CD4-positive, alpha-beta T cell treated with Interleukin-15 for 1 hour (primary cell): ENCODE measurements at places on chromosomes 3 and 15.

DNA sequence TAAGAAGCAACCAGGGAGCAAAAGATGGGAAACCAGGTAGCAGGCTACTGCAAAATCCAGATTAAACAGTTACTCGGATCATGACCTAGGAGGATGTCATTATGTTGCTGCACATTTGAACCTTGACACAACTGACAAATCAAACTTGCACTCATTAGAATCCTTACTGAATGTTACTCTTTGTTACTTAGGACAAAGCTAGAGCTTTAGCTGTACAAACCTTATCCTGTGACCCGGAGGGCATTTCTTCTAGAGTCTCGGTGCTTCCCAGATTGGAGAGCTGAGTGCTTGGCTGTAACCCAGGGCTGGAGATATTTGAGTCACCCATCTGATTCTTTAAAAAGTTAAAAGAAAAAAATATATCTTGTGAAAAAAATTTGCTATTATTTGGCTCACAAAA lies 43.4 kb downstream of the DCP1A start:
- no peak for DNase-seq

DNA sequence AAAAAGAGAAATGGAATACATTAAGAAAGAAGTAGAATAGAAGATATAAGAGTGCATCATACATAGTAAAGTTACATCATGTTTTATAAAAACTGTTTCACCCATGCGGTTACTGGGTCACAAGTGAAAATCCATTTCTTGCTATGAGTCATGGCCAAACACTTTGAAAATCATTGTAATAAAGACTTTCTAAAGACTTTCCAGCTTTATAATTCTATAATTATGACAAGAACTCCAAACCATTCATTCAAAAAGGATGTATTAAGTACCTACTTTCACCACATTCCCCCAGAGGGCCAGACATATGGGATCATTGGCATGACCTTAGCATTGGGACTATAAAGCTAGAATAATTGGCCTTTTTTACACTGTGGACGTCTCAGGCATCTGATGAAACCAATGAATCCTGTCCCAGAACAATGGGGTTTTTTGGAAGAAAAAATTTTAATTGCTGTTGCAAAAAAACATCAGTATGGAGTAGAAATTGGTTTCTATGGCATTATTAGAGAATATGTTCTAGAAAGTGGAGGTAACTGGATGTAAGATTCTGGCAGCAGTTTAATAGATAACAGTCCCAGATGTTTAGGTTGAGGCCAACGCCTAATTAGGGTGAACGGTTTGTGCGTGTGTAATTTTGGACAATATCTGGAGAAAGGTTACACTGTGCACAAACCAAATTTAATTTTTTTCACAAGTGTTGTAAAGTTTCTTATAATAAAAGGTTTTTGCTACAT lies 3.3 kb upstream of the SKIC8 start:
- DNase-seq = no peak

DNA sequence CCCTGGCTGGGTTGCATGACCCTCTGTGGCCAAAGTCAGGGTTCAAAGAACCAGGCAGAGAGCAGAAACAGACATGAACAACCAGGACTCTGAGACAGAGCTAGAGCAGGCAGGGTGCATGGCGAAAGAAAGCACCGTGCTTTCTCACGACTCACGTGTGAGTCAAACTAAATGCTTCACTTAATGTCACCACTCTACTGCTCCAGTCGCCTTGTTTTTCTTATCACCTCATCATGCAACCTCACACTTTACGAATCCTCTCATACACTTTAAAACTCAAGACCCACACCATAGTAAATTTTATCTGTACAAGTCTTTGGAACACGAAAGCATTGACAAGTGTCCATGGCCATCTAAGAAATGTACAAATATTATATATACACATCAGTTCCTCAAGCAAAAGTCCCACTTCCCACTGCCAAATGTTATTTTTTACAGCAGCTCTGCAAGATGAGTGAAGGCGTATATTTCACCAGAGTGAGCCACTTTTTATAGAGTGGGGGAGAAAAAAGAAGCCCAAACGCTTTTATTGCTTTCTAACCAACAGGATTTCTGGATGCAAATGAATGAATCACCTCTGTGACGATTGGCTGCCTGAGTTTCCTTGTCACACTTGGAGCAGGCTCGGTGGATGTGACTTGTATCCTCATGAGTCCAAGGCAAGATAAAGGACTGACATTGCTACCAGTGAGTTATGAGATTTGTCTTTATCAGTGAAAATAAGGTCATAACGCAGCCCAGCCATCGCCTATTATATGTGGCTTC lies 16.0 kb upstream of the MEGF11 start:
- DNase-seq = no peak

GRCh38 chr3:131702146-131702545 lies 199.4 kb upstream of the MRPL3 start:
- DNase-seq = no peak

DNA sequence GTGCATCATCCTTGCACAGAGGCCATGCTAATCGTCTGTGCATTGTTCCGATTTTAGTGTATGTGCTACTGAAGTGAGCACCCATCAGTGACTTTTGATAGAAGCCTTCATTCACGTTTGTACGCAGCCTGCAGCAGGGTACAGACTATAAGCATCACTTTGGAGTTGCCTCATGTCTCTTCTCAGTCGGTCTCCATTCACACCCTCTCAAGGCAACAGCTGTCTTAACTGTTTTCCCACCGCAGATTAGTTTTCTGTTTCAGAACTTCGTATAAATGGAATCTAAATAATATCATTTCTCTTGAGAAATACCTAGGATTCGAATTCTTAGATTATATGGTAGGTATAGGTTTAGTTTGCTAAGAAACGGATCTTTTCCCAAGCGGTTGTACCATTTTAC lies 143.2 kb downstream of the KLHL25 start:
- no peak for DNase-seq

GRCh38 chr3:40524222-40524567 lies 565 bp upstream of the ZNF621 start:
- no peak for DNase-seq

DNA sequence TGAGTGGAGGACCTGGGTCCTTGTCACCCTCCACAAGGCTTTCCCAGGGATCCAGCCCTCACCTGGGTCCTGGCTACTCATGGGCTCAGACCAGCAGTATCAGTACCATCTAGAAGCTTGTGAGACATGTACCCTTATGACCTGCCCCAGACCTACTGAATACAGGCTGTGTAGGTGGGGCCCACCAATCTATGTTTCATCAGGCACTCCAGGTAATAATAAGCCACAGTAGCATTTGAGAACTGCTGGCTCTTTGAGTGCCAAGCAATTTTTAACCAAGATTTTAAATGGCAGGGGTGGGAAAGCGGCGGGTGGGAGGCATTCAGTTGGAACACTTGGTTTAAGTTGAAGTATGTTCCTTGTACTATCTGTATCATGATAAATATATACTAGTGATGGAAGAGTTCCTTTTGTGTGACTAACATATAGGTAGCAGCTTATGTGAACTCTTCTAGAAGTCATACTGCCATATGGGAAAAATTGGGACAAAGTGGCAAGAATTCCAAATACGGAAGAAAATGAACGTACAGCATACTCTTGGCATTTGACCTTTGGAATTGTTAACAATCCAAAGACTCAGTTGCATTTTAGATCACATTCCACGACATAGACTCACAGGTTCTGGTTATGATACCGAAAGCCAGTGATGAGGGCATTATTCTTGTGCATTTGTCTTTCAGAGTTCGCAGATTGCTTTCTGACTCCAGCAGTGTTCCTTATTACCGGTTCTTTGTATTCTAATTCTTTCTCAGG lies 190.4 kb downstream of the GHSR start:
- DNase-seq = no peak

GRCh38 chr3:176737480-176738110 lies 459.7 kb downstream of the TBL1XR1 start:
- DNase-seq = no peak
